ENCODE measurements at places on chromosomes 12 and 14. TPM values are rescaled to one million over a fixed set of nuclear protein-coding genes. Genes with fewer than 3 reads are reported as not detected.

The SCFD1 gene
- total RNA-seq, result 49.6 TPM

The MEG3 gene
- total RNA-seq, result 21.9 TPM

The NOS1 gene
- total RNA-seq, result 2.6 TPM

The ST8SIA1 gene
- total RNA-seq, result 17.7 TPM

The SH2B3 gene
- 13.3 TPM for total RNA-seq

DNA sequence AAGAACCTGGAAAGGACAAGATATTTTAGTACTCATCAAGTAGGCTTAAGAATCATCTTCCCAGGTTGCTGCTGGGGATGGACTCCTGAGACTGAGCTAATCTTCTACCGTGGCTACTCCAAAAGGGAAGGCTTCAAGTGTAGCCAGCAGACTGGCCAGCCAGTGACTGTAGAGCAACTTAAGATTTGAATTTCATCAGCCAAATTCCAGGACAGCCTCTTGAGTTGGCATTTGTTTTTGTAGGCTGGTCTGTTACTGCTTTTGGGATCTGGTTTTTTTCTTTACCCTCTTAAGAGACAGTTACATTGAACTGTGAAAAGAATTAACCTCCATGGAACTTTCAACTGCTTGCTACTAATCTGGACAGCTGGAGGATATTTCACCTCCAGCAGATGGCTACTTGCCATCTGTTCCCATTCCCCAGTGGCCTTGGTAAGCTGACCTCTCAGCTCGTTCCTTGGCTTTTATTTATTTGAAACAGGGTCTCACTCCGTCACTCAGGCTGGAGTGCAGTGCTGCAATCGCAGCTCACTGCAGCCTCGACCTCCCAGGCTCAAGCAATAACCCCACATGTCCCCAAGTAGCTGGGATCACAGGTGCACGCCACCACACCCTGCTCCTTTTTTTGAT is 20.7 kb downstream of the VTI1B start:
- H3K4me3 ChIP-seq, result no peak overlapping the region
- no peak for DNase-seq
- H3K4me1 ChIP-seq, result no peaks in the 10 kb centered on the region

DNA sequence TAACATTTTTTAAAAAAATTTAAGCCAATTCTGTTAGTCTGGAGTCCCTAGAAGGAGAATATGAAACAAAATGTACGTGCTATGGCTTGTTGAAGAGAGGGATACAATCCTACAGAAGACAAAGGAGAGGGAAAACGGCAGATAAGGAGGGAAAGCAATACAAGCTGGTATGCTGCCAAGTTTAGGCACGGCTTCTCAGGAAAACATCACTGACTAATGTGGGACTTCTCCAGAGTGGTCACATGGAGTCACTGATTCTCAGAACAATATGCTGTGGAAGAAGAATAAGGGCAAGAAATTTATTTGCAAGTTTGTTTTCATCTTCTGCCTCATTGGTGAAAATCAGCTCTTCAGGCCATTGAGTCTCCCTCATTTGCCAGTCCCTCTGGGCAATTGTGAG is 22.9 kb upstream of the NR1H4 start:
- no peaks in the 10 kb centered on the region for H3K36me3 ChIP-seq
- no peaks in the 10 kb centered on the region for H3K4me1 ChIP-seq
- no peak overlapping the region for H3K27ac ChIP-seq
- H3K27me3 ChIP-seq, result no peaks in the 10 kb centered on the region
- H3K4me3 ChIP-seq, result no peak overlapping the region
- no peak for DNase-seq

DNA sequence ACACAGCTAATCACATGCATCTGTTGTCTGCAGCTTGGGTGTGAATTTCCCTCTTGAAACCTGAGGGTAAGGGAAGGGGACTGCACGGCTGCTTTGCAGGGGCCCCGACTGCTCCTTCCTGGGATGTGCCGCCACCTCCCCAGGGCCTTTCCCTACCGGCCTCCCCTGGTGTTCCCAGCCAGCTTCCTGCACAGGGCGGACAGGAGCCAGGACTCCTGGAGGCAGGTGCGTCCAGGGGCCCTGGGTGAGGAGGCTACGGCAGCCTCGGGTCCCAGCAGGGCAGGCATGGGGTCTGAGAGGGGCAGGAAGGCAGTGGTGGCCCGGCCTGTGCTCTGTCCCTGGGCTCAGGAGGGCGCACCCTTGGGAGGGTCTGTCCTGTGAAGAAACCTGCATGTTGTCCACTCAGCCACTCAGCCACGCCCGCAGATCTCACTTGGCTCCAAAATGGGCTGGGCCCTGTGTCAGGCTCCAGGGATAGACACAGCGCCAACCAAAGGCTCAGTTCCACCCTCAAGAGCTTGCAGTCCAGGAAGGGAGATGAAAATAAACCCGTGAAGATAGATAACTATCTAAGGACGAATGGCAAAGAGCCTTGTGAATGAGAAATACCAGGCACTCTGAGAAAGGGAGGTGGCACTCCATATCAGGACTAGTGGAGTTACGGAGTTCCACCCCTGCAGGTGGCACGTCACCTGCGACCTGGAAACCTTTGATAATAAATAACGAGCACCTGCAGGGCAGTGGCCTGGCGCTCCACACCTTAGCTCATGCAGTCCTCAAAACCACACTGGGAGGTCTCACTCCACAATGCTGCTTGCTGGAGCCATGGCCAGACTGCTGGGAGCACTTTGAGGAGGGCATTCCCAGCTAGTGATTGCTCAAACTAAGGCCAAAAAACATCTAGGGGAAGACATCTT is 427.4 kb downstream of the AACS start:
- H3K27me3 ChIP-seq, result no peaks in the 10 kb centered on the region
- H3K4me3 ChIP-seq, result no peak overlapping the region
- no peaks in the 10 kb centered on the region for H3K4me1 ChIP-seq
- no peak overlapping the region for H3K27ac ChIP-seq
- no peak for DNase-seq

- DNase-seq, result no peak
- no peaks in the 10 kb centered on the region for H3K36me3 ChIP-seq
- H3K4me1 ChIP-seq, result no peaks in the 10 kb centered on the region
- H3K27ac ChIP-seq, result no peak overlapping the region
- H3K27me3 ChIP-seq, result no peaks in the 10 kb centered on the region
- H3K4me3 ChIP-seq, result no peak overlapping the region
These were observed 36.9 kb upstream of the AP4S1 start for GRCh38 chr14:30988509-30988908.

Data from prostate gland (tissue), 2 donors.